Endothelial cell of umbilical vein (primary cell): ENCODE measurements at places on chromosomes 7 and 10. TPM values are rescaled to one million over a fixed set of nuclear protein-coding genes. Genes with fewer than 3 reads are reported as not detected.

DNA sequence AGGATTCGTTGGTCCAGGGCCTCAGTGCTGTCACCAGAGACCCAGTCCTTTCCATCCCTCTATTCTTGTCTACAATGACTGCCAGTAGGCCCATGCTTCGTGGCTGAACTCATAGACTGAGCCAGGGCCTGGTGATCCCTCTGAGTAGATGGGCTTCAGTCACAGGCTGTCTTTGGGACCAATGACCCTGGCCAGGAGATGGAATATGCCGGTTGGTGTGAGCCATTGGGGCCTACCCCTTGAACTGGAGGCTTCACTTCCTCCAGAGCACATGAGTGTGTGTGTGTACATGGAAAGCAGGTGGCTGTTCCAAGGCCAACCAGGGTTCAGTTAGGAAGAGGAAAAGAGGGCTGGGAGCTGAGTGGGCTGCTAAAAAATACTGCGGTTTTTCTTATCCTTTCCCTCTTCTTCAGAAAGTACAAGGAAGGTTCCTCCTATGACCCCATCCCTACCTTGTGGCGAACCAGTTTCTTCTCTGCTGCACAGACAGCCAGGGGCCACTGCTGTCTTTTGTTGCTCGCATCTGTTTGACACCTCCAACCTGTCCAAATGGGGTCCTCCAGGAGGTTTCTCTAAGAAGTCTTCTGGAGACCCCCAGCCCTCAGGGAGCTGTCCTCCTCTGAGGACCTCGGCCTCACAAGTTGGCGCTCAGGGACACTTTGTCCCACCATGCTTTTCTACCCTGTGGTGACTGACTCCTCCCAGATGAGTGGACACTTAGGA is 36.6 kb downstream of the ADRA2A start:
- DNase-seq = no peak

The ZNF467 gene
- 6.5 and 8.9 TPM in 2 replicates for total RNA-seq

GRCh38 chr10:63129888-63130287 is 3.2 kb upstream of the NRBF2 start:
- no peak for DNase-seq

DNA sequence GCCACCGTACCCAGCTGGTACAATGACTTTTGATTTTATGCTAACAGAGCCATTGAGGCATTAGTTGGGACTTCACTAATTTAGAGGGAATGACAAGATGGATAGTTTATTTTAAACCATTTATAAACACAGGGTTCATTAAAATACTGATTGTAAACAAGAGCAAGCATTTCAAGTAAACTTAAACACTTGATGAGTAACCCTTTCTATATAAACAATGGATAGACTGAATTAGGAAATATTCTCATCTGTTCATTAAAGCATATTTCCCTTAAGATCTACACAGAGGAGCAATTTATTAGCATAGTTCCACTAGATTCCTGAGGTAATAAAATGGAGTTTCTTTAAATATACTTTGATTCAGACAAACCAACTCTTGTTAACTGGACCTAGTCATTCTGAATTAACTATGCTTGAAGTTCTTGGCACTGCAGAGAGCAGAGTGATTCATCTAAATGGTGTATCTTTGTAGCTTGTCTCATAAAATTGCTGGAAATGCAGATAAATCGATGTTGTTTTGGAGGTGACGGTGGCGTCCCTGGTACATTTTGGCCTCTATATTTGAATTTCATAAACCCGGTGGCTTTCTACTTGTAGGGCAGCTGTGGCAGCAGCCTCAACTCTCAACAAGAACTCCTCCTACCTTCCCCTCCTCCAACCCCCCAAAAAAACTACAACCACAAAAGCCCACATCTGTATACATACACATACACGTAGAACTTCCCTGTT is 15.4 kb upstream of the VDAC2 start:
- DNase-seq = no peak

DNA sequence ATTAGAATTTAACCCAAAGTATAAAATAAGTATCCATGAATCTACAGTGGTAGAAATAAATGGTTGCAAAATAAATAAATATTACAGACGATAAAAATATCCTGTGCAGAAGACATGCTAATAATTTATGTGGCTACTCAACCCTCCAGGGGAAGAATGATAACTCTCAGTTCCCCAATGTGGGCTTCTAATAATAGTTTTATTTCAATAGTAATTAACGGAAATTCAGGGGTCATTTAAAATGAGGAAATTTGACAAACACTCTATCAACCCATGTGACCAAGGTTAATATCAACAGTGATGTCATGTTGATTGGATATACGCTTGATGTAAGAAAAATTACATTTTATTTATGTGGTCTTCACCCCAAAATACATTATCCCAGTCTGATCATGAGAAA is 1082.6 kb upstream of the LRRTM3 start:
- DNase-seq = no peak

GRCh38 chr10:29823553-29824080 is 188.8 kb upstream of the SVIL start:
- DNase-seq = no peak

The ADCYAP1R1 gene
- not detected in 2 replicates for total RNA-seq

GRCh38 chr10:117164592-117165537 is 26.8 kb upstream of the VAX1 start:
- no peak for DNase-seq

DNA sequence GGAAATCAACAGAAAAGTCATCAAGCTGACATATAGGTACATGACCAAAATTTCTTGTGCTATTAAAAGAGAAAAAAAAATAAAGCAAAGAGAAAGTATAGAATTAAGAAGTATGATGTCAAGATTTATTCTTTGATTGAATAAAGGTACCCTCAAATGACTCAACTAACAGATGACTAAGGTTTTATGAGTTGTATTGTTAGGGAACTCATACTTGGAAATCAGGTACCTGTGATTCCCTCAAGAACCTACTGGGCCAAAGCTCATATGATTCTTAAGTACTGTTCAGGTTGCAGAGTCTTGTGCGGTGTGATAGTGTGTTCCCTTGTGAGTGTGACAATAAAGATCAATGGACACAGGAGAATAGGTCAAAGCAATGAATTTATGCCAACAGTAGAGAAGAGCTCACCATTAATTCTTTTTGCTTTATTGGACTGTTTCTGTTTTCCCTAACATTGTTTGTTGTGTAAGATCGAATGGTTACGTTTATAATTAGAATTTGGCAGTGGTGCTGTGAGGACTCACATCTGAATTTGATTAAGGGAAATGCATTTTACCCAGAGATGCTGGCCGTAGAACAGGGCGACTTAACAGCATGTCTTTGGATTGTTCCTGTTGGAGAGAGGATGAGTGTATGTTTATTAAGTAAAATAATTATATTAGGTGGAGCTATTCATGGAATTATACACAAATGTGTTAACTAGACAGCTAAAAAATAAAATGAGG is 293.2 kb upstream of the SEMA3D start:
- DNase-seq = no peak

The BMPER gene
- total RNA-seq = 0.13 and 0.32 TPM in 2 replicates

The MMP21 gene
- not detected in 2 replicates for total RNA-seq

- peak; percentile 86 for DNase-seq
These were observed 40.0 kb downstream of the HK1 start for GRCh38 chr10:69318106-69318866.

- DNase-seq = no peak
These were observed 1.6 kb downstream of the PPP3CB start for GRCh38 chr10:73494213-73494612.

DNA sequence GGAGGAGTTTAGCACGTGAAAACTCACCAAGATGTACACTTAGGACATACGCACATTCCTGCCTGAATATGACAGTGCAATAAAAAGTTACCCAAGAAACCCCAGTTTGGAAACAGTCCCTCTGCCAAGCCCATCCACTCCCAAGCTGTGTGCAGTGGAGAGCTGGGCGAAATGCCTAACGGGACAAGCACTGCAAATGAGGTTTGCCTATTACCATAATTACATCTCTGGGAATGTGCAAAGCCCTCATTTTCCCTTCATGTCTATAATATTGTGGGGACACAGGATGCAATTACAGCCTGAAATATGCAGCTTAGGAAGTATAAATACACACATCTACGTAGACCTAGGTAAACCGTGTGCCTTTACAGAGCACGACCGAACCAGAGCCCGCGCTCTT is 117.5 kb downstream of the PLXNA4 start:
- DNase-seq = no peak

The NEBL gene
- total RNA-seq = 0.66 and 0.83 TPM in 2 replicates

The SPDYE2 gene
- total RNA-seq = not detected in 2 replicates

The GLI3 gene
- 24.9 and 30.3 TPM in 2 replicates for total RNA-seq

The ADAMTS14 gene
- not detected in 2 replicates for total RNA-seq

- DNase-seq = peak; percentile 36
These were observed 2.5 kb downstream of the TES start for GRCh38 chr7:116212869-116213268.

The SYT15B gene
- total RNA-seq = 0.18 TPM in 1 of 2 replicates, not detected in the other

DNA sequence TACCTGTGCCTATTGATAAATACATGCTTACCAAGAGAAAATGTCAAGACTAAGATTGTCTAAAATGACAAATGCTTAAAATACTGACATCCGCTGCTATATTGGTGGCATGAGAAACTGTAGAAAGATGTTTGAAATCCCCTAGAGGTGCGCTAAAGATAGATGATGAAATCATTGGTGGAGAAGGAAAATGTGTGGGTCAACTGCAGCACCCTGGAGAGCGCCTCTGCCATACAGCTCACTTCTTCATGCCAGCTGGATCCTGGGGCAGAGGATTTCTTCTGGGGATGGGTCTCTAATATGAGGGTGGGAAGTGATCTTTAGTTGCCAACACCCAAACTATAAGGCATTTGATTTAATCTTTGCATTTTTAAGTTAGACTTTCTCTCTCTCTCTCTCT is 680.4 kb upstream of the POM121L12 start:
- DNase-seq = peak; percentile 41

The FAM25G gene
- total RNA-seq = not detected in 2 replicates

DNA sequence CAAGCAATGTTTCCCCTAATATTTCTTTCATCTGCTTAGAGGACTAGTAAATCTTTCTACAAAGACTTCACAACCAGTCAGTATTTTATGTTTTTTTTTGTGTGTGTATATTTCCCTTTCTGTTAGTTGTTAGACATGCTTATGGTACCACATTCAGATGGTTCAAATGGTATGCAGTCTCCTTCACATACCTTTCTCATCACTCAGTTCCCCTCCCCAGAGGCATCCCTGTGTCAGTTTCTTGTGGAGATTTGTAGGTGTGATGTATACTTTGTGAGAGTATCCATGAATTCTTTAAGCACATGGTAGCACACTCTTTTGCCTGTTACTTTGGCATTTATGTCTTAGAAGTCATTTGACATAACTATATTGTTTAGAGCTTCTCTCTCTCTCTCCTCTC is 4.4 kb downstream of the ZNF485 start:
- DNase-seq = no peak

The SPDYE16 gene
- 0.22 TPM in 1 of 2 replicates, not detected in the other for total RNA-seq

The OR2A7 gene
- 0.21 TPM in 1 of 2 replicates, not detected in the other for total RNA-seq

DNA sequence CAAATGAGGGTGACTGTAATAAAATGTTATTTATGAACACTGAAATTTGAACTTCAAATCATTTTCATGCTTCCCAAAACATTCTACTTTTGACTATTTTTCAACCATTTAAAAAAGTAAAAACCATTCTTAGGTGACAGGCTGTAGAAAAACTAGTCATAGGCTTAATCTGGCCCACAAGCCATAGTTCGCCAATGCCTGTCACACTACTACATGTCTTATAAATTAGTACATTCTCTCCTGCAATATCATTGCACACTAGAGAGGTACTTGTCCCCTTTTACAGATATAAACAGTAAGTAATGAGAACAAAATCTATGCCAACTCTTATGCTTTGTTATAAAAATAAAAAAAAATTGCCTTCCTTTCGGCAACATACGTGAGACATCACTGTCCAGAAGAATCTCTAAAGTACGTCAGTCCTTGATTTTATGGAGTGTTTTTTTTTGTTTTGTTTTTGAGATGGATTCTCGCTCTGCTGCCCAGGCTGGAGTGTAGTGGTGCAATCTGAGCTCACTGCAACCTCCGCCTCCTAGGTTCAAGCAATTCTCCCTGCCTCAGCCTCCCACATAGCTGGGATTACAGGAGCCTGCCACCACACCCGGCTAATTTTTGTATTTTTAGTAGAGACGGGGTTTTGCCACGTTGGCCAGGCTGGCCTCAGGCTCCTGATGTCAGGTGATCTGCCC is 23.2 kb downstream of the UPF2 start:
- no peak for DNase-seq

- no peak for DNase-seq
These were observed 23.9 kb downstream of the SLC13A4 start for GRCh38 chr7:135704074-135704473.

The NEUROG3 gene
- total RNA-seq = not detected in 2 replicates

The HABP2 gene
- total RNA-seq = not detected in 2 replicates

- no peak for DNase-seq
These were observed 239.1 kb downstream of the SKAP2 start for GRCh38 chr7:26625286-26625685.

DNA sequence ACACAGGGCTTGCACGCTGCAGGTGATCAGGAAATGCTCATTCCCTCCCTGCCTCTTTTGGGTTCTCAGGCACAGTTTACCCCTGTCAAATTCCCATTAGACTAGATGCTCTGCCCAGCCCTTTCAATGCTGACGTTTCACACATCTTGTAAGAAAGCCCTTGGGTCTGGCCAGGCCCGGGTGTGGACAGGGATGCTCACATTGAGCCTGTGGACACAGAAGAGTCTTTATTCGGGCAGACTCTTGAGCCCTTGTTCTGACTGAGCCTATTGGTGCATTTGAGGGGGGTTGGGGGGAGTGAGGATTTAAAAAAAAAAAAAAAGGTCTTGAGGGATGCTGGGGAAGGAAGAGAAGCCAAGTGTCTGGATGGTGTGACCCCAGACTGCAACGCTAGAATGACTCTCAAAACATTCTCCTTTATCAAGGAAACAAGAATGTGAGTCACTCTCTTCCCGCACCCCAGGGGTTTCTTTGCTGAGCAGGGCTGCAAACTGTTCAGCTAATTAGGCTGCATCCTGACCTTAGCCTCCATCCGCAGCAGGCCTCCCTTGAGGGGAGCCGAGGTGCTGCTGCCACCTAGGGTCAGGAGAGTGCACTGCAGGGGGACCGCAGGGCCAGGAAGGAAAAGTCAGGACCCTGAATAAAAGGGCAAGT is 53.6 kb upstream of the TMEM72 start:
- peak; percentile 40 for DNase-seq

The DGKB gene
- total RNA-seq = 0.44 TPM in 1 of 2 replicates, not detected in the other

The CLEC2L gene
- not detected in 2 replicates for total RNA-seq

DNA sequence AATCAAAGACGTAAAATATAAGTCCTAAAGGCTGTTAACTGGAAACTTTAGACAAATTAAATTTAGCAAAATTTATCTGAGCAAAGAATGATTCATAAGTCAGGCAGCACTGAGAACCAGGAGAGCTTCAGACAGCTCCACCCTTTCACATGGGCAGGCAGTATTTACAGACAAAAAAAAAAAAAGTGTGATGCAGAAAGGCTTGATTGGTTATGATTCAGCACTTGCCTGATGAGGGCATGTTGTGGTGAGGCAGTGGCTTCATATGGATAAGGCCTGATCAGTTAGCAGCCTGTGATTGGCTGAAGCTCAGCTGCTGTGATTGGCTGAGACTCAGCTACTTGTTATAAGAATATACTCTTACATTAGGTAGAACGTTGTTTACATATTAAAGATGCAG is 495.4 kb upstream of the POM121L12 start:
- DNase-seq = no peak
